Activated T-helper 2 cell treated with anti-CD3 and anti-CD28 coated beads, Interferon-gamma antibody, Interleukin-2, Interleukin-4, amounts not matched to agents 10 μg/mL and 5 μg/mL and 100 μg/mL, durations not matched to agents 14 hours and 24 hours and 36 hours (primary cell): ENCODE measurements at places on chromosomes 2 and 18. TPM values are rescaled to one million over a fixed set of nuclear protein-coding genes. Genes with fewer than 3 reads are reported as not detected.
A peak's percentile ranks its signal among the peaks of the same experiment; 100 is the strongest.

GRCh38 chr2:222802514-222803196 lies 58.2 kb upstream of the ACSL3 start:
- DNase-seq: no peak
- H3K27ac ChIP-seq: no peak overlapping the region
- no peaks in the 10 kb centered on the region for H3K4me1 ChIP-seq
- no peaks in the 10 kb centered on the region for H3K36me3 ChIP-seq
- peaks cover 2% of the 10 kb centered on the region for H3K27me3 ChIP-seq

DNA sequence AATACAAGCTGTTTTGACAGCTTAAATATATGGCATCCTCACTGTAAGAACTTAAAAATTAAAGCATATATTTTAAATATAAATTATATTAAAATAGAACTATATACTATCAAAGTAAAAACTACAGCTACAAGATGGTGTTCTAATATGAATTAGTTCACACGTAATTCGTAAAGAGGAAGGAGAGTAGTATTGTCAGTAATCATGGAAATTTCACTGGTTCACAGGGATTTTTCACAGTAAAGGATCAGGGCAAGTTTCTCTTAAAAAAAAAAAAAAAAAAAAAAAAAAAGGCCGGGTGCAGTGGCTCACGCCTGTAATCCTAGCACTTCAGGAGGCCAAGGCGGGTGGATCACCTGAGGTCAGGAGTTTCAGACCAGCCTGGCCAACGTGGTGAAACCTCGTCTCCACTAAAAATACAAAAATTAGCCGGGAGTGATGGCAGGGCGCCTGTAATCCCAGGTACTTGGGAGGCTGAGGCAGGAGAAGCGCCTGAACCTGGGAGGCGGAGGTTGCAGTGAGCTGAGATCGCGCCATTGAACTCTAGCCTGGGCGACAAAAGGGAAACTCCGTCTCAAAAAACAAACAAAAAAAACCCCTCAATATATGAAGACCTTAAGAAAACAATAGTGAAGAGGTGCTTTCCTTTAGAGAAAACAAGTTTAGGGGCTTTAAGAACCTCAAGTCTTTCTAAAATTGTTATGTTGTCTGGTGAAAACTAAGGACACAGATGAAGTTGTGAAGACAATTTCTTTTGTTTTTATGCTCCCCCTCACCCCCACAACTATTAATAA lies 32.5 kb downstream of the PNO1 start:
- DNase-seq: no peak
- peaks cover 32% of the 10 kb centered on the region for H3K4me1 ChIP-seq
- H3K27ac ChIP-seq: peak overlapping the region; percentile 79
- H3K36me3 ChIP-seq: peaks cover 25% of the 10 kb centered on the region

DNA sequence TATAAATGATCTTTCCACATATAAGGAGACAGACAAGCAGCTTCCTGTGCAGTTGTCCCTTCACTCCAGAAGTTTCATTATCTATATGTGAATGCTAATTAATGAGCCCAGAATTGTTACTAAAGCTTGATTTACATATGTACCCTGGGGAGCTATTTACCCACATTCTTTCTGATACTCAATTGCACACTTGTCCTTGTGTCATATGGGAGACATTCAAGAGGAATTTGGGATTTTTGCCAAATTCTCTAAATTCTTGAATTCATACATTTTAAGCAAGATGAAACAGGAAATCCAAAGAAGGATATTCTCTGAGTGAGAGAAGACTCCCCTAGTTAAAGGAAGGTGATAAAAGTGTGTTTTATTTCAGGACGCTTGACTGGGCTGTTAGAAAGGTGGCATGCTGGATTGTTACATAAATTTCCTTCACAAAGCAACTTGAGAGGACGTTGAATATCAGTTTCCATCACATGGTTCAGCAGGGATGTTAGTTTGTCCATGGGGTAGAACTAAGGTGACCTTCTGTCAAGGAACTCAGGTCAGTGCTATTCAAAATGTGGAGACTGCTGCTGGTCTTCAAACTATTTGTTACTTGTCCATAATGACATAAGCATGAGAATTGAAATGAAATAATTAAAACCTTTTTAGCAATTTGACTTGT lies 368.2 kb downstream of the IRS1 start:
- no peaks in the 10 kb centered on the region for H3K4me1 ChIP-seq
- no peak overlapping the region for H3K27ac ChIP-seq
- DNase-seq: no peak

Gene EN1
- not detected in 2 replicates for total RNA-seq

DNA sequence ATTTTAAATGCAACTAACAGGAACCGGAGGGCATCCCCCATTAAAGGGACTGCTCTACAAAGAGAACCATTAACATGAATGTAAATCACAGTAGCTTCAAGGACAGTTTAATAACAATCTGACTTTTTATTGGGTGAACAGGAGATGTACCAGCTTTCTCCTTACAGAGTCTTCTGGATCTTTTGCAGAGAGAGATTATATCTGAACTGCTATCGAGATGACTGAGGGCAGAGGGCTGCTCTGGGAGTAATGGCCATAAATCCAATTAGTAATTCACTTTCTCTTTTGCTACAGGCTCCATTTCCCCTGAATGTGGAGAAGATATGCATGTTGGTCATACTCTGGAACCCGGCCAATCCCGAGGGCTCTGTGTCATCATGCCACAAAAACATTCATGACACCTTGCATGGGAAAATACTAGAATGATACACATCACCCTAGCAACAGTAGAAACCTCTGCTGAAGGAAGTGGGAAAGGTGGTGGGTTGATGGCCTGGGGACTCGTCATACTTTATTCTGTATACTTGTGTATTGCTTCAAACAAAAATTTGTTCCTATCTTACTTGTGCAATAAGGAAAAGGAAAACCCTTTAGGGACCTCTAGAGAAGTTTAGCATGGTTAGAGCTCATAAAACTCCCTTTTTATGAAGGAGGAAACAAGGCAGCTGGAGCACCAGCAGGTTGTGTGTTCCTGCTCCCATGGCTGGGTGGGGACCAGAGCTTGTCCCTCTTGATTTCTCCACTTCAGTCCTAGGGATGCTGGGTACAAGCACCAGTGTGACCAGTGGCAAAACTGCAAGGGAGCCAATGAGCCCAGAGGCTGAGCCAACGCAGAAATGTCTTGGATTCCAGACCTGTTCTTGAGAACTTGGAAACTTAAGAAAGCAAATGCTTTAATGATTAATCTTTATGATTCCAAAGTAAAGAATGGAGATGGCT lies 26.0 kb downstream of the CTAGE1 start:
- no peaks in the 10 kb centered on the region for H3K36me3 ChIP-seq
- no peaks in the 10 kb centered on the region for H3K27me3 ChIP-seq
- DNase-seq: no peak
- H3K4me1 ChIP-seq: no peaks in the 10 kb centered on the region

DNA sequence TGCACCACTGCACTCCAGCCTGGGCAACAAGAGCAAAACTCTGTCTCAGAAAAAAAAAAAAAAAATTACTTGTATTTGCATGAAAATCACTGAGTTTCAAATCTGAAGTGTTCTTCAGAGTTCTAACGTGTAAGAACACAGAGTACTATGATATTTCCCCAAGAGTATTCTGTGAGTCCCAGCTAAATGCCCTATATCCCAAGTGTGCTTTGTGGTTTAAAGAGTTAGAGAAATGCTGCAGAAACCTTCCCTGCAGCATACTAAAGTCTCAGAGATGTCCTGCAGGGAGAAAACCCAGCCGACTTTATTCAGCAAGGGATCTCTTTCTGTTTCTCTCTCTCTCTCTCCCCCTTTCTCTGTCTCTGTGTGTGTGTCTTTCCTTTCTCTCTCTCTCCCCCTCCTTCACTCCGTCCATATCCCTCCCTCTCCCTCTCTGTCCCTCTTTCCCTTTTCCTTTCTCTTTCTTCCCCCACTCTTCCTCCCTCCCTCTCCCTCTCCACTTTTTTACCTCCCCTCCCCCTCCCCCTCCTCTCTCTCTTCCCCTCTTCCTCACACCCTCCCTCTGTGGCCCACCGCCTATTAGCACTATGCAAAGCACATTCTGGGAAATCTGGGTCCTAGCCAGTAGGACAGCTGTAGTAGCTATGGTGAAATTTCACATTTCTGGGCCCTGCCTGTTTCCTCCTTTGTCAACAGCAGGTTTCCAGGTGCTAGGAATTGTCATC lies 54.2 kb downstream of the ACTR2 start:
- DNase-seq: no peak
- H3K36me3 ChIP-seq: no peaks in the 10 kb centered on the region
- H3K27me3 ChIP-seq: peaks cover 11% of the 10 kb centered on the region
- H3K4me3 ChIP-seq: no peak overlapping the region

DNA sequence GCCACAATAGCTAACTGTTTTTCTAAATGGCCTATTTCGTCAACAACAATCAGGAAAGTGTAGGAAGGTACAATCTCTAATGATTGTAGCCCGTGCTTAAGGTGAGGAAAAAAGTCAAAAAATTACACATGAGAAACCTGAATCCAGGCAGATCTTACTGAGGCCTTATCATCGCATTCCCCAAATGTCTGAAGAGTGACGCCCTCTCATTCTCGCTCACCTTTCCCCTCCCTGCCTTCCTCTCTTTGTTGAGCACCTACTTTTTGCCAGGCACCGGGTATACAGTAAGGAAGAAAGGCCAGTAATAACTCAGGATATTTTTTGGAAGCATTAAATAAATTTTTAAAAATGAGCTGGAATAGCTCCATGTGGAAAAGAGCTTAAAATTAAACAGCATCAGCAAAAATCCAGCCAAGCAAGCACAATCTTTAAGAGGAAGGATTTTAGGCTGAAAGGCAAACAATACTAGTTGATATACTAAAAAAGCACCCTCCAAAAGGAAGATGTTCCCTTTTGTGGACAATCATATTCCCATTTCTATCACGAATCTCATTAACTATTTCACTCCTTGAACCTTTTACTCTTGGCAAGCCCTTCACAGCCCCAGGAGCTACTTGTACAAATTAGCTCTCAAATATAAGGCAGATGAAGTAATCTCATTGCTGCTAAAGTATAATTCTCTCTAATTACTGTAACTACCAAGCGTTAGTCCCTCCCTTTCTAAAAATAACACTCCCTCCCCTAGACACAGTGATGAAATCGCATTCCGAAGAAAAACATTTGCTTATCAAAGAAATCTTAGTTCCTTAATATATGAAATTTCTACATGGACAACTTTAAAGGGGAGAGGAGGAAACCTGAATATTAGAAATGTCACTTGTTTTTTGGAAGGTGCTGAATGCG lies 40.0 kb downstream of the STAT1 start:
- H3K27ac ChIP-seq: peak overlapping the region; percentile 73
- H3K4me1 ChIP-seq: peaks cover 41% of the 10 kb centered on the region
- no peaks in the 10 kb centered on the region for H3K27me3 ChIP-seq
- H3K4me3 ChIP-seq: no peak overlapping the region
- peaks cover 95% of the 10 kb centered on the region for H3K36me3 ChIP-seq

DNA sequence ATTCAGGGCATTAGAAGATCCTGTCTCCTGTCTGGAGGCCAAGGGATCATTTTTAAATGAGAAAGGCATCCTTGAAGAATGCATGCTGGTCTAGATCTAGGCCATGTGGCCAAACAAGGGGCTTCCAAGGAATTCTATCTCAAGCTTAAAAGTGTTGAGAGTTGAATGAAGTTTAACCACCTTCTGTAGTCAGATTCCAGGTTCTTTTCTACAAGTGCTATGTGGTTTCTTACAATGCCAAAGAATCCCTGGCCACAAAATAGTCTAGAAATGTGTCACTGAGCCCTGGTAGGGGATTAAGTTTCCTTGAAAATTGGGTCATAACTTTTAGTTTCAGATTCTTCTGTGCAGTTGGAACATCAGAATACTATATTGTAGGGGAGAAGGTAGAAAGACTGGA lies 640.7 kb upstream of the ACVR2A start:
- peaks cover 1% of the 10 kb centered on the region for H3K4me1 ChIP-seq
- H3K27ac ChIP-seq: no peak overlapping the region
- H3K4me3 ChIP-seq: no peak overlapping the region
- no peaks in the 10 kb centered on the region for H3K27me3 ChIP-seq

DNA sequence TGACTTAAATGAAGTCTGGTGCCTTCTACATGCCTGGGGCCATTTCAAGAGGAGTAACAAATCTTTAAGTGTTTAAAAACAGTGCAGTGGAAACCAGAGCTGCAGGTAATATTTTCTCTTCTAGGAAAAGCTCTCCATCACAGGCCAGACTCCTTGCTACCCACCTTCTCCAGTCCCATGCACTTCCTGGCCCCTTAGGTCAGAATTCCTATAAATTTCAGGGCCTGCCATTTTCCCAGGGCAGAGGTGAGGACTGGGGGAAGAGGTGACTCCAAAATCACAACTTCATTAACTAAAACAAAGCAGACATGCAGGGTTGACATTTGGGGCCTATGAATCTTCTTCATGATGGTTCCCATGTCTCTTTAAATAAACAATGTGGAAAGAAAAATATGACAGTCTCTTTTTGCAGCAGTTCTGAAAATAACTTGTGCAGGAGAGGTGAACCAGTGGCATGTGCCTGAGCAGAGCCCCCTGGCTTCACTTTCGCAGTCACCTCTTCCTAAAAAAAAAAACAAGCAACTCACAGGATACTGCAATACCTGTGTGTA lies 63.7 kb upstream of the TANC1 start:
- no peaks in the 10 kb centered on the region for H3K4me1 ChIP-seq
- DNase-seq: no peak
- H3K27me3 ChIP-seq: peaks cover 6% of the 10 kb centered on the region
- no peaks in the 10 kb centered on the region for H3K36me3 ChIP-seq
- H3K27ac ChIP-seq: no peak overlapping the region
- no peak overlapping the region for H3K4me3 ChIP-seq

DNA sequence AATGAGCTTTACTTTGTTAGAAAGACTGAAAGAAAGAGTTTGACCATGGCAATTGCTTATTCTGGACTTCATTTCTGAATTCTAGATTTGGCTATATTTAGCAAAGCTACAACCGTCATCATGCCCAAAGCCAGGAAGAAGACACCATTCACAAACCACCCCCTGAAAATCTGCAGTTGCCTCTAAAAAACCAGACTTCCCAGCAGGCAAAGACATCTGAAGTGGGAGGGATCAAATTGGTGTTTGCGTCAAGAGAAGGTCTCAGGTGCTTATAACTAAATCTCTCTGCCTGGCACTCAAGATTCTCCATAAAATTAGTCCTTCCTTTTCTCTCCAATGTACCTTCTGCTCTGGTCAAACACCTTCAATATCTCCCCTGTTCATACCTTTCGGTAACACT lies 5.6 kb downstream of the AAK1 start:
- peak overlapping the region; percentile 13 for H3K27ac ChIP-seq
- peaks cover 67% of the 10 kb centered on the region for H3K36me3 ChIP-seq
- peaks cover 66% of the 10 kb centered on the region for H3K4me1 ChIP-seq
- DNase-seq: no peak
- no peaks in the 10 kb centered on the region for H3K27me3 ChIP-seq
- H3K4me3 ChIP-seq: peak overlapping the region; percentile 3

GRCh38 chr18:80172056-80172455 lies 63.0 kb downstream of the ADNP2 start:
- H3K36me3 ChIP-seq: no peaks in the 10 kb centered on the region
- no peak for DNase-seq
- no peak overlapping the region for H3K27ac ChIP-seq
- peaks cover 10% of the 10 kb centered on the region for H3K4me1 ChIP-seq

Gene SALL3
- total RNA-seq: not detected in 2 replicates

DNA sequence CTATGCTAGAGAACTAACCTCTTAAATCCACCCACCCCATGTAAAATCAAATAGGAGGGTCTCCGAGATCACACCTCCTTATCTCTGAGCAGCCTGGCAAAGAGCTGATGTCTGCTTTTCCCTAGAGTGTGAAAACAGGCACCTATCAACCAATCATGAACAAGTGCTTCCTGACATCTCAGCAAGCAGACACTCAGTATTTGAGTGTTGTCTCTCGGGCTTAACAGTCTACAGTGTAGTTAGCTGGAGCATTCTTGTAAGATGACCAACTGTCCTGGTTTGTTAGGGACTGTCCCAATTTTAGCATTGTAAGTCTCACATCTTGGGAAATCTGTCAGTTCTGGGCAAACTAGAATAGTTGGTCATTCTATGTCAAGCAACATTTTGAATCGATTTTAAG lies 26.4 kb downstream of the MARCHF4 start:
- no peak for DNase-seq
- H3K36me3 ChIP-seq: no peaks in the 10 kb centered on the region
- no peak overlapping the region for H3K4me3 ChIP-seq
- H3K4me1 ChIP-seq: peaks cover 36% of the 10 kb centered on the region
- H3K27ac ChIP-seq: no peak overlapping the region
